ENCODE measurements at places on chromosomes 4 and X.

DNA sequence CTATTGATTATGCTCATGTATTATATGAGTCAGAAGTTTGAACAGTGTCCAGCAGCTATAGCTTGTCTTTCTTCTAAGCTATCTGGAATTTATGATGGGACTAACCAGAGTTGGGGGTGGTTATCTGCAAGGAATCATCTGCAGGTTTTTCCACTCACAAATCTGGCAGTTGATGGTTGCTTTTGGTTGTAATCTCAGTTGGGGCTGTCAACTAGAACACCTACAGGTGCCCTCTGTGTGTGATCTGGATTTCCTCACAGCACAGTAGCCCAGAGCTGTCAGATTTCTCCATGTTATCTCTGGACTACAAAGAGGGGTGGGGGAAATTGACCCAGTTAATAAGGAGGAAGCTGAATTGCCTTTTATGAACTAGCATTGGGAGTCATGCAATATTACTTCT is 51.4 kb upstream of the MAP9 start:
- no peak for DNase-seq

- no peak for DNase-seq
These were observed 129.0 kb upstream of the TECRL start for GRCh38 chr4:64538219-64538618.

DNA sequence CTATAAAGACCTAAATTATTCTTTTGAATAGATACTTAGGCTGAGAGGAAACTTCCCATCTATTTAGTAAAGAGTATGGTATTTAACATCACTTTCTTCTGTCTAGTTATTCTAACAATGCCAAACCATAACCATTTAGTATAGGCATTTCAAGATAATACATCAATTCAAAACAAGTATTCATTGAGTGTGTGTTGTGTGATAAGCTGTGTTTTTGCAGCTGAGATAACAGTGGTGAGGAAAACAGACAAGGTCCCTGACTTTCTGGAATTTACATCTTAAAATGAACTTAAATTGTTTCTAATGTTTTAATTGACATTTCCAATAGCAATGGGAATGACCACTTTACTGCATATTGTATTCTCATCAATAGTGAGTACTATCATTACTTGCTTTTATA is 22.4 kb upstream of the TSPAN5 start:
- DNase-seq: no peak

DNA sequence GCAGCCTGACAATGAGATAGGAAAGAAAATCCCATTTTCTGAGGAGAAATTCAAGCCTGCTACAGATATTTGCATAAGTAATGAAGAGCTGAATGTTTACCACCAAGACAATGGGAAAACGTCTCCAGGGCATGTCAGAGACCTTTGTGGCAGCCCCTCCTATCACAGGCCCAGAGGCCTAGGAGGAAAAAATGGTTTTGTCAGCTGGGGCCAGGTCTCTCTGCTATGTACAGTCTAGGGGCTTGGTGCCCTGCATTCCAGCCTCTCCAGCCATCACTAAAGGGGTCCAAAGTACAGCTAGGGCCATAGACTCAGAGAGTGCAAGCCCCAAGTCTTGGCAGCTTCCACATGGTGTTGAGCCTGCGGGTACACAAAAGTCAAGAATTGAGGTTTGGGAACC is 361.6 kb upstream of the ANXA10 start:
- DNase-seq: no peak

Data from Daoy (cell line).